NCI-H524 treated with DMSO at 0.1 percent for 48 hours (cell line): ENCODE measurements at places on chromosomes 13 and 19.

GRCh38 chr19:47676811-47677210 is 36.4 kb upstream of the EHD2 start:
- DNase-seq = peak; percentile 2

DNA sequence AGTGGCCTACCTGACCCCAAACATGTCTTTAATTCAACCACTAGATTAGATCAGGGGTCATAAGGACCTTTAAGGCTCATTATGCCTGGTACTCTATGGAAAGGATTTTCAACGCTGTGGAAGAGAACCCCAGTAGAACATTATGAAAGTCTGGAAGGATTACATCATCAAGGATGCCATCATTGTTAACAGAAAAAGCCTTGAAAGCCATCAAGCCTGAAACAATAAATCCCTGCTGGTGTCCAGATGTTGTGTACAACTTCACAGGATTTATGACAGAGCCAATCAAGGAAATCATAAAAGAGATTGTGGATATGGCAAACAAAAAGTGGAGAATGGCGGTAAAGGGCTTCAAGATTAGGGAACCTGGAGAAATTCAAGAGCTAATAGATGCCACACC is 59.7 kb downstream of the NAA16 start:
- peak; percentile 13 for DNase-seq

GRCh38 chr19:10516671-10517286 is 468 bp downstream of the S1PR5 start:
- no peak for DNase-seq

GRCh38 chr13:42129033-42129432 is 80.6 kb downstream of the DGKH start:
- no peak for DNase-seq

DNA sequence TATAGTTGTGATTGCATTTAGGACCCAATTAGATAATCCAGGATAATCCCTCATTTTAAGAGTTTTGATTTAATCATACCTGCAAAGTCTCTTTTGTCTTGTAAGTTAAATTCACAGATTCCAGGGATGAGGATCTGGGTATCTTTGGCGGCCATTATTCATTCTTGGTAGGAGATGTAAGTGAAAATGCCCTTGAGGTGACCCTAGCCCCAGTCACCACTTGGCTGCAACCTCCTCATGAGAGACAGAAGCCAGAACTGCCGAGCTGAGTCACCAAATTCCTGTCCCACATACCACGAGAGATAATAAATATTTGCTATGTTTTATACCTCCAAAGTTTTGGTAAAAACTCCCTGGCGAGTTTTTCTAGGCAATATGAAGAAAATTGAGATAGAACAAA is 389.4 kb downstream of the RFC3 start:
- DNase-seq = no peak

DNA sequence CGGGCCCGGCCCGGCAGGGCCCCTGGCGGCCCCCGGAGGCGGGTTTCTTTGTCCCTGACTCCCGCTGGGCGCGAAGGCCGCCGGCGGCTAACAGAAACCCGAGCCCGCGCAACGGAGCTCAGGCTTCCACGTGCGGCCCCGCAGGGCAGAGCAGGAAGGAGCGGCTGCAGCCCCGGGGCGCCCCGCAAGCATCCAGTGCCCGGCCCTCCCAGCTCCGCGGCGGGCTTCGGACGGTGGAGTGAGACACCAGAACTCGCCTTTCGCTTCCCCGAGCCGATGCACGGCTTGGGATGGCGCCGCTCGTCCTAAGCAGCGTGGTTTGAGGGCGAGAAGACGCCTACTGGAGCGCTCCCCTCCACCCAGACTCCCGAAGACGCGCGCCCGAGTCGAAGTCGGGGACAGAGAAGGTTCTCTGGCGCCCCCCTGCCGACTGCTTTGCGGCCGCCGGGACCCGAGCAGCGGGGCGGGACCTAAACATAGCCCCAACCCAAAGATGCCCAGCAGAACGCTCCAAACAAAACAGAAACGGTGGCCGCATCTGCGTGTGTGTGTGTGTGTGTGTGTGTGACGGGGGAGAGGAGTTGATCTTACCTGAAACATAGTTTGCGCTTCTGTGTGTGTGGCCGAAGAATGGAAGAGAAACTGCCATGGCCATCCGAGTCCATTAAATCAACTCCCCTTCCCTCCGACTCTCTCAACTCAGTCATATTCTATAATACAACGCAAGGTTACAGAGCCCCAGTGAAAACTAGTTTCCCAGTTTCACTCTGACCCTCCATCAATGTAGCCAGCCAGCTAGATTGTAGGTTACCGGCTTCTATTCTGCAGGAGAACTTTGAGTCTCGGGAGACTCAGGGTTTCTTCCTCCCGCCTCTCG is 629 bp upstream of the FGF9 start:
- DNase-seq = no peak

GRCh38 chr13:31894931-31895330 is 136.6 kb upstream of the FRY start:
- no peak for DNase-seq

GRCh38 chr13:41006978-41007743 is 12.0 kb downstream of the ELF1 start:
- DNase-seq = no peak

DNA sequence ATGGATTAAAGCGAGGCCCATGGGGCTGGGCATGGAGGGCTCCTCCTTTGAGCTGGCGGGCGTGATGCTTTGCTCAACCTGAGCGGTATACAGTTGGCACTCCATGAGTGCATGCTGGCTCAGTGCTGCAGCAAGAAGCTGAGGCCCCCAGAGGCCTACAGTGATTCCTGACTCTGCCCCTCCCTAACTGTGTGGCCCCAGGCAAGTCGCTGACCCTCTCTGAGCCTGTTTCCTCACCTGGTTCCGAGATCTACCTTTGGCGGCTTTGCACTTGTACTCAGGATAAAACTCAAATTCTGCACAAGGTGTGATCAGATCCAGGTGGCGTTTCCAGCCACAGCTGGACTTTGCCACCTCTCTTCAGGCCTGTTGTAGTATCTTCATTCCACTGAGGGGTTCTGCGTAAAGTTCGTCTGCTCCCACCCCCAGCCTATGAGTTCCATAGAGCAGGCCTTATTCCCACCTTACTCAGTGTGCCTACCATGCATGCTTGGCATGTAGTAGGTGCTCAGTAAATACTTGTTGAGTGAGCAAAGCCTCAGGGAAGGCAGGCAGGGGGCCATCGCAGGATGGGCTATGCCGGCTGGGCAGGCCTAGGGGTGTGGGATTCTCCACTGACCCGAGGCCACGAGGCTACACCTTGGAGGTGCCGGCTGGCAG is 7.9 kb downstream of the LRP3 start:
- no peak for DNase-seq

DNA sequence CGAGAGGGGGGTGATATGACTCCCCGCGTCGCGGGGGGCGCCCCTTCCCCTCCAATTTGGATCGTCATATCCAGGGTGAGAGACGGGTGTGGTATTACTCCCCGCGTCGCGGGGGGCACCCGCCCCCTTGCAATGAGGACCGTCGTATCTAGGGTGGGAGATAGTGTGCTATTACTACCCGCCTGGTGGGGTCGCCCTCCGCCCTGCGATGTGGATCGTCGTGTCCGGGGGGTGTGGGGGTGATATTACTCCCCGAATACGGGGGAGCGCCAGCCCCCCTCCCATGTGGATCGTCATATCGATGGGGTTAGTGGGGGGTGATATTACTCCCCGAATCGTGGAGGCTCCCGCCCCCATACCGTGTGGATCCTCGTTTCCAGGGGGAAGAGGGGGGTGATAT is 29.2 kb upstream of the RGCC start:
- DNase-seq = no peak

DNA sequence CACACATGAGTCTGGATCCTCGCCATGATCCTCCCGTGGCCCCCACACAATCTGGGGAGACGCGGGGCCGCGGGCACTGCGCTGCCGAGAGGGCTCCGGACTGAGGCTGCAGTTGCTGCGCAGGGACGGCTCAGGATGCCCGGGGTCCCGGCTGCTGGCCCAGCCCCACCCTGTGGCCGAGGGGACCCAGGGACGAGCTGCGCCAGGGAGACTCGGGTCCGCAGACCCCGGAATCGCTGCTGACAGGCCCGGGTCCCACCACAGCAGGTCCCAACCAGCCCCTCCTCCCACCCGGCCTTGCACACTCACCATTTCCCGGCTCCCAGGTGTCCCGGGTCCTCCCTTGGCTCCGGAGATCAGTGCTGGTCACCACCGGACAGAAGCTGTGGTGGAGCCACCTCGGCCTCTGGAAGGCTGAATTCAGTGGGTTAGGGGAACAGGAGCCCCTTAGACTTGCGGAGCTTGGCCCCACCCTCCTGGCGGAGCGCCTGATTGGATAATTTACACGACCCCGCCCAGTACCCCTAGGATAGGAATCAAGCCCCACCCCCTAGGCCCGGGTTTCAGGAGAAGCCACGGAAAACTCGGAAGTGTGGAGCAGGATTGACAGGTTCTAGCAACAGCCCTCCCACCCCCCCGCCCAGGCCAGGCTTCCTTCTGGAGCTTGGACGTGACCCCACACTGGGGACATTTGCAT is 57.4 kb downstream of the ZNF44 start:
- no peak for DNase-seq
